ENCODE measurements at places on chromosomes 5 and 9.

DNA sequence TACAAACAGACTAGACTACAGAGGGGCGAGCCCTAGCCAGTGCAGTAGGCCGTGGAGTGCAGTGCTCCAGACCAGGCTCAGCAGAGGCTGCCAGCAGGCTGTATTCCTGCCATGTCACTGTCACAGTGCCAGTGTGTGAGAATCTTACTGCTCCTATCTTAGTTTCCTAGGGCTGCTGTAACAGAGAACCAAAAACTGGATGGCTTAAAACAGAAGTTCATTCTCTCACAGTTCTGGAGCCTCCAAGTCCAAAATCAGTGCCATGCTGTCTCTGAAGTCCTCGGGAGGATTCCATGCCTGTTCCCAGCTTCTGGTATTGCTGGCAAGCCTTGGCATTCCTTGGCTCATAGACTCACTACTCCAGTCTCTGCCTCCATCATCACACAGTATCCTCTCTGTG lies 75.0 kb upstream of the SAP30L start:
- no peak for DNase-seq

- DNase-seq: no peak
Measured at GRCh38 chr5:83034528-83035207, 42.5 kb downstream of the TMEM167A start.

DNA sequence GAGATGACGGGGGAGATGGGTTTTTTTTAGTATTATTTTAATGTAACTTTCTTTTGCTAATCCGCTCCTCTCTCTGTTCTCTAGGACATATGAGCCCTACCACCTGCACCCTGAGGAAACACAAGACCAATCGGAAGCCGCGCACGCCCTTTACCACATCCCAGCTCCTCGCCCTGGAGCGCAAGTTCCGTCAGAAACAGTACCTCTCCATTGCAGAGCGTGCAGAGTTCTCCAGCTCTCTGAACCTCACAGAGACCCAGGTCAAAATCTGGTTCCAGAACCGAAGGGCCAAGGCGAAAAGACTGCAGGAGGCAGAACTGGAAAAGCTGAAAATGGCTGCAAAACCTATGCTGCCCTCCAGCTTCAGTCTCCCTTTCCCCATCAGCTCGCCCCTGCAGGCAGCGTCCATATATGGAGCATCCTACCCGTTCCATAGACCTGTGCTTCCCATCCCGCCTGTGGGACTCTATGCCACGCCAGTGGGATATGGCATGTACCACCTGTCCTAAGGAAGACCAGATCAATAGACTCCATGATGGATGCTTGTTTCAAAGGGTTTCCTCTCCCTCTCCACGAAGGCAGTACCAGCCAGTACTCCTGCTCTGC lies 4.8 kb downstream of the MSX2 start:
- no peak for DNase-seq

GRCh38 chr9:127222388-127223095 lies 42.0 kb upstream of the GARNL3 start:
- DNase-seq: no peak

- DNase-seq: no peak
Measured at GRCh38 chr9:93606187-93606586, 29.8 kb downstream of the PHF2 start.

GRCh38 chr5:132474131-132474723 lies 16.3 kb downstream of the IRF1 start:
- DNase-seq: no peak

DNA sequence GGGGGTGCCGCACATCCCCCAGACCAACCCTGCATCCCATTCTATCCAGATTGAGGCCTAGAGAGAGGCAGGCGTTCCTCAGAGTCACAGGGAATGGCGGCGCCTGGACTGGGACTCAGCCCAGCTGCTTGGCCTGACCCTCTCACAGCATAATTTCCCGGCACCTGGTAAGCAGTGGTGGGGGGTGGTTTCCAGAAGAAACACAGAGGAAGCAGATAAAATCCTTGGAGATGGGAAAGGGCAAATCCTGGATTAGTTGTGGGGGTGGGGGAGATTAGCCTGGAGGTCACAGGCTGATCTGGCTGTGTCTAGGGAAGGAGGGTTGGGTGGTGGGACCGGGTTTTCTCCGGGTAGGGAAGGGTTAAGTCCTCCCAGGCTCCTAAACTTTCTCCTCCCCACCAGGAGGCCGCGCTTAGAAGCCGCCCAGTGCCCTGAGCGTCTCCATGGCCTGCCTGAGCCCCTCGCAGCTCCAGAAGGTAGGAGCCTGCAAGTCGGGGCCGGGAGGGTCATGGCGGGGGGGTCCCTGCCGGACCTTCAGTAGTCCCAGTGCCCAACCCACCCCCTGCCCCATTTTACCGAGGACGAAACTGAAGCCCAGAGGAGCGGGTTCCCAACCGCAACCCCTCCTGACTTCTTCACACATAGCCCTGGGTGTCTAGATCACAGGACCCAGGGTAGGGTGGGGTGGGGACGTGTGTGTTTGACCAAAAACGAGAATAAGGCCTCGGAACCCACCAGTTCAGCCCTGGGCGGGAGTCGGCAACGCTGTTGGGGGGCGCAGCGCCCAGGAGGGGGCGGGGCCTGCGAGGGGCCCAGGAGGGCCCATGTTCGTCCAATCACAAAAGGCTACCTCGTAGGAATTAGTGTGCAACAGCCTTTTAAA lies 1.3 kb downstream of the PHYHD1 start:
- peak; percentile 92 for DNase-seq

GRCh38 chr9:126081746-126082145 lies 244.9 kb upstream of the MVB12B start:
- no peak for DNase-seq

- DNase-seq: peak; percentile 17
Measured at GRCh38 chr9:133257465-133257956, 17.5 kb downstream of the ABO start.

- peak; percentile 91 for DNase-seq
Measured at GRCh38 chr5:79236362-79236969, 535 bp downstream of the JMY start.

DNA sequence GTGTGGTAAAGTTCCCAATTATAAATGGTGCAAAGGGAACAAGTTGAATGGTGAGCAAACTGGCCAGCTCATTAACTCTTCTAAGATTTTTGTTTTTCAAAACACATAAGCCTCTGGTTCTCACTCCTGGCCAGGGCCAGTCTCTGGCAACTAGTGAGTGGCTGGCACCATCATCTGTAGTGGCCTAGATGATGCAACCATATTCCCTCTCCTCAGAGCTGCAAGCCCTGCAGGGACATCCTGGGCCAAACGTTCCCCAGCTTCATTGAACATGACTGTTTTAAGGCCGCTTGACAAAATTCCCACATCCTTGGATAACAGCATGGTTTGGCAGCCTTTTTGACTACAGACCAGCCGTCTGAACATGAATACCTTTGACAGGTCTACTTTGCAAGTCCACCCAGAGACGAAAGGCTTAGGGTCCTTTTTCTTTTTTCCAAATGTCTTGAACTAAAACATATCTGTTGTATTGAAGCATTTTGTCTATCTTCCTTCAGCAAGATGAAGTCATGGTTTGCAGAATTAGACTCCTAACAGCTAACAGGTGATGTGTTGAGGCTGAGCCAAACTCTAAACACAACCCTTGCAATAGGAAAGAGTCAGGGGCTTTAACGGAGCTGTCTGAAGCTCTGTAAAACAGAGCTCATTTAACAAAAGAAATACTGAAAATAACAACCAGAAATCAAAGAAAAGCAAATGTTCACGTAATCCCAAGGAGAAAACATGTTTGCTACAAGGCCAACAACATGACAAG lies 23.8 kb downstream of the MACROH2A1 start:
- DNase-seq: no peak

DNA sequence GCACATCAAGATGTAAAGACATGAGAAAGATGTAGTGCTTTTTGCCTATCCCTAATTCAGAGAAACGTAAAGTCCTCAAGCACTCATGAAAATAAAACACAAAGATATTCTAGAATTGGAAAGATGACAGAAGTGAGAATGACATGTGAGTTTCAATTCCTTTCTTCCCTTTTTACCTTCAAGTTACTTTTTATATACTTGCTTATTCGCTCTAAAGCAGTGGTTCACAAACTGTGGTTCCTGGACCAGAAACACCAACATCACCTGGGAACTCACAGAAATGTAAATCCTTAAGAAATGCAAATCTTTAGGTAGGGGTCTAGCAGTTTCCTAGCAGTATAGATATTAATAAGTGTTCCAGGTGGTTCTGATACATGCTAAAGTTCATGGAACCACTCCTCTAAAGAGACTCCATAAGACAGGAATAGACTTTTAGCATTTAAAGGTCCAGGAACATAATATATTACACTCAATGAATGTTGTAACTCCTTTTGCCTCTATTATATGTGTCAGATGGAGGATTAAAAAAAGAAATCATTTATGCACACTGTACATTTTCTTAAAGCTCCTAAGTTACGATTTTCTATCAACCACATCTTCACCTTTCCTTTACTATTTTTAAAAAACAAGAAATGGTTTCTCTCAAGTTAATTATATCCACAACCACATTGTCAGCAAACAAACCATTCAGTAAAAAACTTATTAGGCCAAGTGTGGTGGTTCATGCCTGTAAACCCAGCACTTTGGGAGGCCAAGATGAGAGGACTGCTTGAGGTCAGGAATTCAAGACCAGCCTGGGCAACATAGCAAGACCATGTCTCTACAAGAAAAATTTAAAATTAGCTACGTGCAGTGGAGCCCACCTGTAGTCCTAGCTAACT lies 39.9 kb downstream of the ERP44 start:
- DNase-seq: no peak

- peak; percentile 66 for DNase-seq
Measured at GRCh38 chr5:167208911-167209310, 1082.5 kb upstream of the WWC1 start.

DNA sequence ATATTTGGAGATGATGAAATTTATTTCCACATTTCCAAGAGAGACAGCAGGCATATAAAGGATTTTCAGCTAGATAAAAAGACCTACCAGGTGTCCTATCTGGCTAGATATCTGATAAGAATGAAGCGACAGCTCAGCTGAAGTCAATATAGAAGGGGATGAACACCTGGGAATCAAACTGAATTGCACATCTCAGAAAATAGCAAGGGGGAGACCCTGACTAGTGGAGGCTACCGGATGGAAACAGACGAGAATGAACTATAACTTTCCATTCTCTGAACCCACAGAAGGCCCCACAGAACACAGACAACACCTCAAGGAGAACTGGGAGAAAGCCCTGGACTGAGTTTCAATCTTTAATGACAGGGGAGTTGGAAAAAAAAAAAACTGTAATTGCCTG lies 51.1 kb downstream of the CPLANE1 start:
- DNase-seq: no peak

DNA sequence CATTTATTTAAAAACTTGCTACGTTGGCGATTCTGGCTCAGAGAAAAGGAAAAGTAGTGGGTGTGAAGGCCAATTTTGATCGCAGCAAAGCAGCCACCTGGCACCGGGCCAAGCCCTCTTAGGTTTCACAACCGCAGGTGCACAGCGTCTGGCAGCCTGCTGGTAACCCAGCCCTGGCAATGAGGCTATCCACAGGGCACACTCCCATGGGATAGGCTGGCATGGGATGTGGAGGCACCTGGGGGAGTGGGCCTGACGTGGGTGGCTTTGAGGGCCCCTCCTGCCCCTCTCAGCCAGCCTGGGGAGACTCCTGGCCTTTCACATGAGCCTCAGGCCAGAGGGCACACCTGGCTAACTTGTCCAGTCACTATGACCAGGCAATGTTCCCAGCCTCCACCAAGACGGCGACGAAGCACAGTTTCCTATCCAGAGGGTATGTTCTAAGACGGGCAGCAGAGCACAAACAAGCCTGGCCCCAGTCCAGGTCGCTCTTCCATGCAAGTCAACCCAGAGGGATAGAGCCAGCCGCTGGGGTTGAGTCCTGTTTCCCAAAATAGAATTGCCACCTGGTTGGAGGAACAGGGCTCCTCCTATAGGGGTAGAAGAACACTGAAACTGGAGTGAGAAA lies 19.0 kb downstream of the CMBL start:
- DNase-seq: no peak

GRCh38 chr9:86730163-86730928 lies 217.0 kb downstream of the GAS1 start:
- DNase-seq: no peak

GRCh38 chr5:53037141-53037859 lies 48.1 kb downstream of the ITGA2 start:
- no peak for DNase-seq

DNA sequence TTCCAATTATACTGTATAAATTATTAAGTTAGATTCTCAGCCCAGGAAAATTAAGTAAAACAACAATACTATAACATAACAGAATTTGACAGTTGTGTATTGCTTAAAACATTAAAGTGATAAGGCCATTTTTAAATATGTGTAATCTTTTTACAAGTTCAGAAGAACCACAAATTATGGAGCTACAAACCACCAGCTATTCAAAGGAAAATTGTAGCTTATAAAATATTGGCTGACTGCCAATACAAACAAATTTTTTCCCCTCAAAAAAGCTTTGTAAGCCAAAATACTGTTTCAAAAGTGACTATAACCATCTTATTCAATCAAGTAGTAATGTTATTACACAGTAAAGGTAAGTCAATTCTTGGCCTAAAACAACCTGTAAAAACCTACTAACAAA lies 21.9 kb downstream of the STRBP start:
- DNase-seq: no peak

DNA sequence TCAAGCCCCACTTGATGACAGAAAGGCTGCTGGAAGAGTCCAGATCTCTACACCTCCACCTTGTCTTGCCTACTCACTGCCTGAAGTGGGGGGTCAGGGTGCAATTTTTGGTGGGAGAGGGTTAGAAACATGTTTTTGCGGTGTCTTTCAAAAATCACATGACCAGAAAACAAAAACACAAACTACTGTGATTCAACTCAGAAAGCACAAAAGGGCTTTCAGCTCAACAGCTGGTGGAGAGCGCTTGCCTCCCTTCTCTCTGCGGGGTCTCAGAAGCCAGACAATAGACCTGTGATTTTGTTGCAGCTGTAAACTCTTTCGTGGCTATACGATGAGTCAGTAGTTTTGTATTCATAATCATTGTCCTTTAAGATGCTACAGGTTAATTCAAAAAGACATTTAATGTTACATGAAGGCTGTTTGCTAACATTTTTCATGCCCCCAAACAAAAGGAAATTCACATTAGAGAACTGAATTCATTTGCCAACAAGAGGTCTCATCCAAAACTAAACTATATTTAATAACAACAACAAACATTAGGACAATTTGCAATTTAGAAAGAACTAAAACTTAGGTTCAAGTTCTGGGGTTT lies 172.6 kb upstream of the RAI14 start:
- DNase-seq: no peak

Data from osteoblast (primary cell).